GM23248 (cell line): ENCODE measurements at places on chromosomes 2 and 18. TPM values are rescaled to one million over a fixed set of nuclear protein-coding genes. Genes with fewer than 3 reads are reported as not detected.

The KYNU gene
- 0.15 TPM in 1 of 2 replicates, not detected in the other for polyA plus RNA-seq

DNA sequence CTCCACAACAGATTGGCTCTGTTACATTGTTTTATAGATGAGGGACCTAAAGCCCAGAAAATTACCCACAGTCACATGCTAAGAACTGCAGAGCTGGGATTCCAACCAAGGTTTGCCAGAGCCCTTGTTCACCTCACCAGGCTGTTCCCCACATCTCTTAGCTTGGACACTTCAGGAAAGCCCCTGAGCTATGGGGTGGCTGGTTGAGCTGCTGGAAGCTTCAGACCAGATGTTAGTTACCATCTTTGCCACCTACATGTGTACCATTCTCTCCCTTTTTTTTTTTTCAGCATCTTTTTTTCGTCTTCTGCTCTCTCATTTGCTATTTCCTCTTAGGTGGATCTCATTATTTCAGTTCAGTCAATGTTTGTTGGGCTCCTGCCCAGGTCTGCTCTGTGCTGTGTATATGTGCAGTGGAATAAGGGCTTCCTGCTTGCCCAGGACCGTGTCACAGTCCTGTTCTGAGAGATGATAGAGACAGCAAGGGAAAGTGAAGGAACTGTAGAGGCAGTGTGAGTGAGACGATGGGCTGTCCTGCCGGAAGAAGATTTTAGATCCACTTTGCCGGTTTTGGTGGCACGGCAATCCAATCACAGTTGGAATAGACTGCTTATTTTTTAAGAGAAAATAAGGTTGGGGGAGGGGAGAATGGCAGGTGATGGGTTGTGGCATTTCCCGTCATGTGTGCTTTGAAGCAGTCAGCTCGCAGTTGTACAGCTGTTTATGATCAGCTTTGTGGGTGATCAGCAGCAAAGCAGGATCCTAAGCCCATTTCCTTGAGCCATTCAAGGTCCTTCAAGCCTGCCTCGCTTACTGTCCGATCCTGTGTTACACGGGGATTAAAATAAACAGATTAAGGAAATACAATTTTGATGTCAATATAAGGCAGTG, 152.6 kb downstream of the RTN4 start:
- no peak overlapping the region for H3K27ac ChIP-seq
- H3K36me3 ChIP-seq: no peaks in the 10 kb centered on the region
- H3K4me3 ChIP-seq: no peak overlapping the region
- 0 out of 2 replicates have a peak, but pooled peaks cover 7% of the 10 kb centered on the region for H3K4me1 ChIP-seq
- no peaks in the 10 kb centered on the region for H3K27me3 ChIP-seq

The ALPG gene
- not detected in 2 replicates for polyA plus RNA-seq

- no peak overlapping the region for H3K27ac ChIP-seq
- no peaks in the 10 kb centered on the region for H3K36me3 ChIP-seq
- H3K27me3 ChIP-seq: 0 out of 2 replicates have a peak, but pooled peaks cover 8% of the 10 kb centered on the region
- H3K4me1 ChIP-seq: no peaks in the 10 kb centered on the region
- no peak for DNase-seq
Measured at GRCh38 chr2:205969584-205969983, 116.4 kb downstream of the INO80D start.

The COLEC12 gene
- polyA plus RNA-seq: 19.3 and 19.4 TPM in 2 replicates

- H3K27ac ChIP-seq: no peak overlapping the region
- no peaks in the 10 kb centered on the region; the same call in 1 of the 2 replicates for H3K27me3 ChIP-seq
- no peaks in the 10 kb centered on the region for H3K36me3 ChIP-seq
- no peaks in the 10 kb centered on the region for H3K4me1 ChIP-seq
Measured at GRCh38 chr2:10844097-10844496, 31.5 kb upstream of the PDIA6 start.

DNA sequence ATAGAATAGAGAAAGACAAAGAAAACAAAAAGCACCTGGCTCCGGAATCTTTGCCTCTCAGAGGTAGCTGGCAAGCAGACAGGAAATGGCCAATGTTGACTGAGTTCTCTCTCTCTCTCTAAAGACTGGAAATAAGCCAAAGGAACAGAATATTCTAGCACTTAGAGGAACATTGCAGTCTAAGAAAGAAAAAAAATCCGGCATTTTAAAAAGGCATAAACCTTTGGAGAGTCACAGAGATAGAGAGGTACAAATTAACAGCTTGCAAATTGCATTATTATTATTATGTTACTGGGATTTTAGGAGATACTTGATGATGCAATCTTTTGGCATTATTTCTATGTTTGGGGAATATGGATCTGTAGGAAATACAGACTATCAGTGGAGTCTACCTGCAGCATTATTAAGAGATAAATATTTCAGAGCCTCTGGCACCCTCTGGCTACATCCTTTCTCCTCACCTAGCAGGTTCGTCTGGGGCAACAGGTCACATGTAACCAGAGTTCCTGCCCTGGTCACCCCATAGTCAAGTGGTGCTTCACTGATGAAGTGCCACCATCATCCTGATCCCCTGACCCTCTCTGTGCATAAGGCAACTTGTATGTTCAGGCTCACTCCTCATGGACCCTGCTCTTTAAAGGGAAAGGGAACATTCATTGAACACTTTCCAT, 318.9 kb upstream of the ACVR2A start:
- DNase-seq: no peak
- H3K36me3 ChIP-seq: no peaks in the 10 kb centered on the region
- no peak overlapping the region for H3K4me3 ChIP-seq
- no peaks in the 10 kb centered on the region for H3K4me1 ChIP-seq
- H3K27ac ChIP-seq: no peak overlapping the region
- no peaks in the 10 kb centered on the region for H3K27me3 ChIP-seq
